NCI-H1105 (cell line): ENCODE measurements at places on chromosomes 4 and X.
A peak's percentile ranks its signal among the peaks of the same experiment; 100 is the strongest.

- DNase-seq, result no peak
Measured at GRCh38 chrX:51598899-51599298, 19.8 kb downstream of the CENPVL3 start.

GRCh38 chrX:6910218-6910617 is 237.3 kb upstream of the STS start:
- DNase-seq, result no peak

DNA sequence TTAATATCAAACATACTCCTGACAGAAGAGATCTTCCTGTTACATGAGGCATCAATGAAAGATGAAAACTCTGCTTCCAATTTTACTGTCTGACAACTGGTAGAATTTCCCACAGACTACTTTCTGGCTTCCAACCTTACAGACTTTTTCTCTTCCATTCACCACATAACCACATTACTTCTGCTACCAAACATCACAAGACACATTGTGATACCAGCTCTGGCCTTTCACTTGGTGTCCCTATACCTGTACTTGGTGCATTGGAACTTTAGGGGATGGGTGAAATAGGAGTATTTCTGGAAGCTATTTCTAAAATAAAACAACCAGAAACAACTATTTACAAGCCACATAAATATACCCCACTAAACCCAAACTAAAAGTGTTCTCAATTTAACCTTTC is 20.5 kb downstream of the AMTN start:
- DNase-seq, result no peak

- DNase-seq, result no peak
Measured at GRCh38 chrX:153651540-153652079, 4.6 kb downstream of the DUSP9 start.

DNA sequence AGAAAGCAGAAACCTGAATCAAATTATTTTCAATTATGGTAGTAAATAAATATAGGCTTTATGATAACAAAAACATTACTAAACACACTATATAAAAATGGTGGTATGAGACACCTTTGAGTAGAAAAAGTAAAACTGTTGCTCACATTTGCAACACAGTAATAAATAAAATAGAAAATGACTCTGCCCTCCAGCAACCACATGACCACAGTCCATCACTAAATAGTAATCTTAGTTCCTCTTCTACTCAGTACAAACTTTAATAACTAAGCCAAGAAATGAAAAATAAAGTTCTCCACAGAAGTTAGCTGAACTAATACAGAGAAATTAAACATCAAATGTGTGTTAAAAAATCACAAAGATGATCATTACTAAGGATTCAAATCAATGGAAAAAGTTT is 108.5 kb downstream of the ADGRA3 start:
- DNase-seq, result no peak

DNA sequence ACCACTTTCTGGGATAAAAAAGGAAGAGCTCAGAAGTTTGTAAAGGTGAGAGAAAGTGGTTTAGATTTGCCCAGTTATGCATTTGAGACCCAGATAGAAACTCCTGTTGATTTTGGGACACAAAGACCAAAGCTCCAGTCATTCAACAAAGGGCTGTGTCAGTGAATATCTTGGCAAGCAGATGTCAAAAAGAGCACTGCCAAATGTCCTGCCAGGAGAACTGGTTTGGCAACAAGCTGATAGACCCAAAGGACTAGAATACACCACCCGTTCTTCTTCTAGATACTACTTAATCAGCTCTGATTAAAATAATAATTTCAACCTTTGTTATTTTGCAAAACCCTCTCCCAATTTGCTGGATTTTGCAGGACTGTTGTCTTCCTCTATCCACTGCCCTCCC is 121.4 kb downstream of the NHS start:
- DNase-seq, result peak; percentile 5

DNA sequence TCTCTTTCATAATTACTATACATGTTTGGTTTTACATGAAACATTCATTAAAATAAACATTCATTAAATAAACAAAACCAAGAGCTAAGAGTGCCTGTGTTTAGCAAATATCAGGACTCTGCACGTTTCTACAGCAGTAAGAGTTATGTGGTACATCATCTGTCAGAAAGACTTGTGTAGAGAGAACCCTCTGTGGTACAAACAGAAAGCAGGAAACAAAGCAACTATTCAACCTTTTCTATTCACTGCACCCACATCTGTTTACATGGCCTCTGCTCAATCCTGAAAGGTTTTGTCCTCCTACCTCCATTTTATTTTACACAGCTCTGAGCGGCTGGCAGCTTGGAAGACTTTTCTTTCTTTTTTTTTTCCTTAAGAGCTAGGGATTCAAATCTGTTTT is 90.7 kb upstream of the PCDH18 start:
- no peak for DNase-seq

GRCh38 chr4:95541889-95542607 is 6.7 kb downstream of the UNC5C start:
- no peak for DNase-seq

DNA sequence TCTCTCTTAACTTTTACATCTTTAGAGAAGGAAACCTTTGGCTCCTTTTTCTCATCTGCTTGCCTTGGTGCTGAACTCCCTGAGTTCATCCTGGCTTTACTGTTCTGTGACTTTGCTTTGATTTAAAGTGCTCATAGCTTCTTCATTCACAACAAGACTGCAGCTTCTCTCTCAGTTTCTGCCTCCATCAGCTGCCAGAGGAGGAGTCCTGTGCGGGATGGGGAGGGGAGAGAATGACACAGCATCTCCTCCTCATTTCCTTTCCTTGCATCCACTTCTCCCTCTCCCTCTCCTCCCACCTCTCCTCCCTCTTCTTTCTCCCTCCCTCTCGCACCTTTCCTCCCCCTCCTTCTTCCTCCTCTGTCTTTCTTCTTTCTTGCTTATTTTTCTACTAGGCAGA is 42.0 kb downstream of the CBLL2 start:
- DNase-seq, result no peak

- no peak for DNase-seq
Measured at GRCh38 chr4:139560406-139561104, 4.5 kb upstream of the SETD7 start.

- DNase-seq, result no peak
Measured at GRCh38 chrX:54695231-54695630, 102.8 kb downstream of the ITIH6 start.

DNA sequence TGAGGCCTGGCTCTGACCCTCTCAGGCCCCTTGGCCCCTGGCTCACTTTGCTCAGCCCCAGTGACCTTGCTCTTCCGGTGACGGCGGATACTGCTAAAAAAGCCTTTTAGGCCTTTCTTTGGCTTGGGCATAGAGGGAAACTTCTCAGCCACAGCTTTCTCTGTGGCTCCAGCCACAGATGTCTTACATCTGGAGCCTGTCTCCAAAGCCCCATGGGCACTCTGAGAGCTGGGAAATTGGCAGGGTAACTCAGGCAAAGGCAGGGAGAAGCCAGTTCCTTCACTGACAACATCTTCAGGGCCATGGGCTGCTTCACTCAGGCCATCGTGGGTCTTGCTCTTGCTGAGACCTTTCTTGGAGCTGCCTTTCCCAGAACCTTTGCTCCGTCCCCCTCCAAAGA is 12.8 kb downstream of the AMER1 start:
- DNase-seq, result no peak

GRCh38 chr4:133000012-133000411 is 149.1 kb upstream of the PCDH10 start:
- no peak for DNase-seq

DNA sequence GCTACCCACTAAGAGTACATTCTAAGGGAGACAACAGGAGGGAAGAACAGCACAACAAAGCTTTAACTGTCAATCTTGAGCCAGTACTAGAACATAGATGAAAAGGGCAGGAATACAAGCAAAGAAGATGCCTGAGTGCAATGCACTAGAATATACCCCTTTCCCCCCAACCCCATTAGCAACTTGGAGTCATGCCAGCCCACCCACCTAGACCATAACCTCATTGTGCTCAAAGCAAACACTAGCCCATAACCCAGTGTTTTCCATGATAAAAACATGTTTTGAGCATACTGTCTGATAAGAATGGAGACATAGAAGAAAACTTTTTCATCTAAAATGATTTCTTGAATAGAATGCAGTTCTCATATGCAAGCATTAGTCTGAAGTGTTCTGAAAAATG is 183.2 kb downstream of the RAP1GDS1 start:
- no peak for DNase-seq

DNA sequence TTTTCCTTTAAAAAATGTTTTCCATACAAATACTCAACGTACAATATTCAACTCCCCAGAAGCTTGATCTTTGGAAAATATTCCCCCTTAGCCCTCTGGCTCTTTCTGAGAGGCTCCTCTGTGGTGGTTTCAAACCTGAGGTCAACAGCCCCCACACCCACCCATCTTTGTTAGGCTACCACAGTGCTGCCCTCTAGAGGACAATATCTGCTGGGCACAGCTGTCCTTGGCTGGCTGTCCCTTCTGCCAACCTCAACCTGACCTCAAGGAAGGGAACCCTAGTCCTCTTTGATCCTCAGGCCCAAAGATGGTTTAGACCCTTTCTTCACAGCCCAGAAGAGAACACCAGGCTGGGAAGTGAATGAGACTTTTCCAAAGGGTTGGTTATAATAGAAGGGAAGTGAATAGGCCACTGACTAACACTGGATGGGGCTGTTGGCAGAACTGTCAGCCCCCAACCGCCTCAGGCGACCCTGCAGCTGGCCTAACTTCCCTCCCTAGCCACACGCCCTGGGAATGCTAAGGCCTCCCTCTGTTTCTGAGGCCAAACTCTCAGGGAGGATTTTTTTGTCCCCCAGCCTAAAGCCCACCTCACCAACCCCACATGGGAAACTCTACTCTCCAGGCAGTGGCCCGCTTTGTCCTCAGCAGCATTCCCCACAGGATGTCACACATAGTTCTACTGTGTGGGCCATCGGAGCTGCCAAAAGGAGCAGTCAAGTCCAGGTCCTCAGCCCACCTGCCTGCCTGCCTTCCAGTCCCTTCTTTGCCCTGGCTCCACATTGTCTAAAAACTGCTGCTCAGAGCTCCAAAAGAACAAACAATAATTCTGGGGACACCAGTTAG is 34.3 kb downstream of the NYX start:
- no peak for DNase-seq

- DNase-seq, result peak; percentile 78
Measured at GRCh38 chrX:154411981-154412340, 622 bp downstream of the TAFAZZIN start.

- peak; percentile 8 for DNase-seq
Measured at GRCh38 chrX:139931646-139932072, 1.2 kb downstream of the ATP11C start.

- DNase-seq, result no peak
Measured at GRCh38 chr4:124331781-124332180, 380.8 kb downstream of the ANKRD50 start.

GRCh38 chr4:147117431-147117830 is 171.8 kb upstream of the TTC29 start:
- DNase-seq, result no peak

DNA sequence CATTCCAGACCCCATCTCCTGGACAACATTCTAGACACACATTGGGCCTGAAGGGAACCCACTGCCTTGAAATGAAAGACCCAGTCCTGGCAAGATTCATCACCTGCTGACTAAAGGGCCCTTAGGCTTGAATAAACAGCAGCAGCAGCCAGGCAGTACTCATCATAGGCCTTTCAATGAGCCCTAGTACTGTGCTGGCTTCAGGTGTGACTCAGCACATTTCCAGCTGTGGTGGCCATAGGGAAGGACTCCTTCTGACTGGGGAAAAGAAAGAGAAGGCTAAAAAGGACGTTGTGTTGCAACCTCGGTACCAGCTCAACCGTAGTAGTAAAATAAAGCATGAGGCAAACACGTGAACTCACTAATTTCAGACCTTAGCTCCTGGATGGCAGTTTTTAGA is 344.0 kb downstream of the ACTRT1 start:
- DNase-seq, result no peak

DNA sequence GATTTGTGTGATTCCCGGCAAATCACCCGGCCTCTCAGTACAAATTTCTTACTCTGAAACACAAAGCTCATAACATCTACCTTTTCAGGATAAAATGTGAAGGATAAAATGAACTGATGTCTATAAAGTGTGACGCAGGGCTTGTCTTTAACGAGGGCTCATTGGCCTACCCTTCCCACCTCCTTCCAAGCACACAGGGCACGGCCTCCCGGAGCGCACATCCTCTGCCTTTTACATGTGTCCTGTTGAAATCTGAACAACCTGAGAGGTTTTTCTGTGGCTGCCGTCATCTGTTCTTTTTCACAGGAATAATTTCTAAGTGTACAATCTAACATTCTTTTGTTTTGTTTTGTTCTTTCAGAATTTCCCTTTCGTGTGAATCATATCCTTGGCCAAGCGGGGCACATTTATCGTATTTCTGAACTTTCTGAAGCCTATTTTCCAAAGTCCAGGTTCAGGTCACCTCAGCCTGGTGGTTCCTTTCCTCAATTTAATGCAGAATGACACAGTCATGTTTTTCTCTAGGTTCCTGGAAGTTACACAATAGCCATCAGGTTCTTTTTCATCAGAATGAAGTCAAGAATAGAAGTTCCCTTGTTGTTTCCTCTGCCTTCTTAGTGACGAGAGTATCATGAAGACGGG is 53.1 kb upstream of the SPRY1 start:
- DNase-seq, result no peak

DNA sequence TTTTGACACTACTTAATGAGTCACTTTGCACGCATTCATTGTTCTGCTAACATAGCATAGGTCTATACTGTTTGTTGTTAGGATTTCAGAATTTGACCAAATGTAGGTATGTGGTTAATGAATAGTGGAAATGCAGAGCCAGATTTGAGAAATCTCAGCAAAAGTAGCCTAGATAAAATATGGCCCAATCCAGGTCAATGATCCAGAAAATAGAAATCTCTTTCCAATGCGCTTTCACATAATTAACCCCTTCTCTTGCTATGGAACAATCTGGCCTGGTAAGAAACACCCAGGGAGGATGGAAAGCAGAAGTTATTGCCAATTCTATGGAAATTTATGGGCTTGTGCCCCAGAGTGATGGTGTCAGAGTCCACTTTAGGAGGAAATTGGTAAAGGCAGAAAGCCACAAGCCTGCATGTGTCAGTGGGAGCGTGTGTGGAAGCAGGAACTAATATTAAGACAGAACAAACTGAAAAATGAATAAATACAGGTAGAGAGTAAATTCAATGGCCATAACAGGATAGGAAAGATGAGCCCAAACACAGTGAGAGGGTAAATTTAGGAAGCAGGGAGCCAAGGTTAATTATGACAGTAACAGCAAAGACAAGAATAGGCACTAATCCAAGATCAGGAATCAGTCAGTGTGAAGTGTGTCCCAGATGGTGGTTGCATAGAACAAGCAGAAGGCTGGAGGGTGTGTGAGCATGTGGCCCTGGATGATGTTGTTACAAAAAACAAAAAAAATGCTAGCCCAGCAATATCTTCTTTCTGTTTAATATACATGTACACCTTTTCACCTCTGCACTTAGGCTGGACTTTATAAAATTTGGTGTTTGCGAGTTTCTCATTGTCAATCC is 102.9 kb downstream of the SYTL5 start:
- DNase-seq, result no peak

GRCh38 chrX:15947648-15948317 is 93.2 kb upstream of the AP1S2 start:
- no peak for DNase-seq

- DNase-seq, result no peak
Measured at GRCh38 chr4:86247906-86248305, 111.9 kb downstream of the MAPK10 start.
